ENCODE measurements at places on chromosomes 1 and 21.

DNA sequence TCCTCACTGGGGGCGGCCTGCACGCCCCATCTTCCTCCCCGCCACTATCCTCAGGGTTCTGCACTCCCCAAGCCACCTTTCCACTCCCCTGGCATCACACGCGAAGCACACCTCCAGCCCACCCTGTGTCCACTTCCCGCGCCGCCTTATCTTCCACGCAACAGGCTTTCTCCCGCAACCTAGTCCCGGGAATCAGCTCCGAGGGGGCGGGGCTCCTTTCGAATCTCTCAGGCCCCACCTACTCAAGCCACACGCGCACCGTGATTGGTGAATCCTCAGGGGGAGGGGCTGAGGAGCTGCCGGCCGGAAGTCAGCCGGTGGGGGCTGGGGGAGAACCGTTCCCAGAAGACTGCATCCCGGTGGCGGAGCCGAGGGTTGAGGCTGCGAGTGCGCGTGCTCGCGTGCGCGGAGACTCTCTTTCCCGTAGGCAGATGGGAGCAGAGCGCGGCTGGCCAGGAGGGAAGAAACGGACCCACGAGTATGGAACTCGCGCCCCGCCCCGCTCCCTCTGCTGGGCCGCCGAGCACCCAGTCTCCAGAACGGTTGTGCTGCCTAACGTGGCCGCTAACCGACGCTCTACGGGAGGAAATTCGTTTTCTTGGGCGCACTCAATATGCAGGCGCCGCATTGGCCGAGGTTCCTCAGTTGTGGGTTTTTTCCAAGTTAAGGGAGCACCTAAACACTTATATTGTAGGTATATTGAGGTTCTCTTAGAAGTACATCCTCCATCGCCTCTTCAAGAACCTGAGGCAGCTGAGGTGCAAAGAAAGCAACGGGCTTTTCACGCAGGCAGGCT lies at the start of gene PSRC1:
PSRC1 (minus strand) TSS at position 194 of the 796 bp plus-strand sequence.
- DNase-seq, result peak; percentile 98

DNA sequence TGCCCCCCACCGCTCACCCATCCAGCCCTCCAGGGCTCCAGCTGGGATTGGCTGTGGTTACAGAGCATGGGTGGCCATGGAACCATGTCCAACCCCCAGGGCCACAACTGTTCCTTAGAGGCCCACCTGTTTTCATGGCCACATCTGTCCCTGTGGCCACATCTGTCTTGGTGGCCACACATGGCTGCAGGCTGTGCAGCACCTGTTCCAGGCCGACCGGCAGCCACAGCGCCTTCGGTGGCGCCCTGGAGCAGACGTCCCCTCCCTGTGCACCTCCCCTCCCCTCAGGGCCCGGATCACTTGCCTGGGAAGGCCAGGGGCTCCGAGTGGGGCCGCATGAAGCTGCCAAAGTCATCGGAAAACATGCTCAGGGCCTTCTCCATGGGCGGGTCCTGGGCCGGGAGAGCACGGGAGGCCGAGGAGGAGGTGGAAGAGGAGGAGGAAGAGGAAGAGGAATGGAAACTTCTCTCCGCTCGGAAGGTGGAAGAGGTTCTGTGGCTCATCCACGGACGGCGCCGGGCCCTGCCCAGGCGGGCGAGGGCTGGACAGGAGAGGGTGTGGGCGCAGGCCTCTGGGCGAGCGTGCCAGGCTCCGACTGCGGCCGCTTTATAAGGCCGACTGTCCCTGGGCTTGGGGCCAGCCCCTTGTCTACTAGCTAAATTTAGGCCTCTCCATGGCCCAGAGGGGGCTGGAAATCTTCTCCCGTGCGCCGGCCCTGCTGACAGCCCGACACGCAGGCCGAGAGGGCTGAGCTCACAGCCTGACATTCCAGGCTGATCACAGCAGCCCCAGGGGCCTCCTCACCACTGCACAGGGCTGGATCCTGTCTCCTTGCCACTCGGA lies at the start of gene HSPB7:
HSPB7 (minus strand) TSS at position 583 of the 843 bp plus-strand sequence; CDS start at position 503, 80 bp downstream.
- no peak for DNase-seq

DNA sequence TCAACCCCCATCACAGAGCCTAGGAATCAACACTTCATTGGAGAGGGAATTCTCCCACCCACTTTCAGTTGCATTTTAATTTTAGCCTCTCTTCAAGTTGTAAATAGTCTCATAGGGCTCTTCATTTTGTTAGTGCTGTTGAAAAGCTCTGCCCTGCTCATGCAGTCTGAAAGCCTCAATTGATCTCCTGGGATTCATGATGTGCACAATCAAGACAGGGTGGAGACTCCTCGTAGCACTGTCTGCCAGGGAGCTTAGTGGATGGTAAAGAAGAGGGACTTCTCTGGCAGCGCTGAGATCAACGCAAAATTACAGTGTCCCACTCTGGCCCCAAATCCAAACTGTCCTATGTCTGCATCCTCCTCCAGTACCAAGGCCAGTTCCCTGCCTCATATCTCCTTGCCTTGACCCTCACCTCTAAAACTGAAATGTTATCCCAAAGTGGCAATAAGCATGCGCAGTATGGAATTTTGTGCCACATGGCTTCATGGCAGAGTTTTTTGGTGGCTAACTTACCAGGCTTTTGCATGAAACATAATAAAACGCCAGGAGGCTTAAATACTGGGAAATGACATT lies 282.2 kb downstream of the CACNA1E start:
- DNase-seq, result no peak

- DNase-seq, result no peak
Measured at GRCh38 chr1:46718340-46718726, 581 bp downstream of the EFCAB14 start.

DNA sequence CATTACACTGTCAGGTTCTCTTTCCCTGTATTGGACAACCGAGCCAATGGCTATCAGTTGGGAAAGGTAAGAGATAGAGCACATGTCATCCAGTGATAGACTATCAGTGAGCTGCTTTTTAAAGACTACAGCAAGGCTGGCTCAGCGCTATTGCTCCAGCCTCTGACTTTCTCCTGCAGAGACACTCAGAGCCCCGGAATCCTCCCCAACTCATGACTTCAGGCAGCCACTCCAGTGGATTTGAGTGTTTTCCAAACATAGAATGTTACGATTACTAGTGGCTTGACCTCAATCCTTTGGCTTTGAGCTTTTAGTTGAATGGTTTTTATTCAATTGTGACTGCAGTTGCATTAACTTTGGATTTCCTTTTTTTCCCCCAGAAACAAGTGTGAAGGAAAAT lies 331.9 kb downstream of the DISC1 start:
- no peak for DNase-seq

DNA sequence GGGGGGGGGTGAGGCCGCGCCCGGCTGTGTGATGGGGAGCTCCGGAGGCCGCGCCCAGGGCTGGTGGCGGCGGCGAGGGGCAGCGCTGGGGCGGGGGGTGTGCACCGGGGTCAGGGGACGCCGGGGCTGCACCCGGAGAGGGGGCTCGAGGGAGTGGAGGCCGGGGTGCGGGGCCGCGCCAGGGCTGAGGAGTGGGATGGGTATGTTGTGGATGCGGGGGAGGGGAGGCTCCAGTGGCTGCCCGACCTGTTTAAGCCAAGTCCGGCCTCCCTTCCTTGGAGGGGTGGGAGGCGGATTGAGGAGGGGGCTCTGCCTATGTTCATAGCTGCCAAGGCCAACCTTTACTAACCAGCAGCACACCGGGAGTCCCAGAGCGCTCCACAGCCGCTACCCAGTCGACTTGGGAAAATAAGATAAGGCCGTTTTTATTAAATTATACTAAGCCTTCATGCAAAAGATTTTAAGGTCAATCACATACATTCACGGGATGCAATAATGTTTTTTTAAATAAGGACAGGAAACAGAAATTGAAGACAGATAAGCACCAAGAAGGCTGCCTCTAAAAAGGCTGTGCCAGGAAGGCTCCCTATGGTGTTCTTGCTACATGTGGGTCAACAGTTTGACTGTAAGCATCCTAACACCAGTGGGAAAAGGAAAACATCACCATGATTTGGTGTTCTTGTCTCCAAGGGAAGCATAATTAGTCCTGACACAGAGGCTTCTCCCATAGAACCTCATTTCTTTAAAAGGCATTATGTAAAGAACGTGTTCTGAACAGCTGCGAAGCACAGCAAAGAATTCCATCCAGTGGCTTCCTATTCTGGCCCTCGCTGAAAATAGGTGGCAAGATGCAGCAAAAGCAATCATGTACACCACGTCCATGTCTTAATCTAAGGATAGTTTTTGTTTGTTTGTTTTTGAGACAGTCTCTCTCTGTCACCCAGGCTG lies 626 bp upstream of the HLCS start:
- no peak for DNase-seq

DNA sequence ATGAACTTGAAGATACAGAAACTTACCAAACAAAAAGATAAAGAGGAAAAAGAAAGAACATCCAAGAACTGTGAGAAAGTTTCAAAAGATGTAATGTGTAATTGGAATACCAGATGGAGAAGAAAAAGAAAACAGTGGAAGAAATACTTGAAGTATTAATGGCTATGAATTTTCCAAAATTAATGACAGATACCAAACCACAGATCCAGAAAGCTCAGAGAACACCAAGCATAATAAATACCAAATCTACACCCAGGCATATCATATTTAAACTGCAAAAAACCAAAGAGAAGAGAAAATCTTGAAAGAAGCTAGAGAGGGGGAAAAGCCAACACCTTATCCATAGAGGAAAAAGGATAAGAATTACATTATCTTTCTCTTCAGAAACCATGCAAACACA lies 136.4 kb downstream of the CLIC6 start:
- DNase-seq, result no peak

DNA sequence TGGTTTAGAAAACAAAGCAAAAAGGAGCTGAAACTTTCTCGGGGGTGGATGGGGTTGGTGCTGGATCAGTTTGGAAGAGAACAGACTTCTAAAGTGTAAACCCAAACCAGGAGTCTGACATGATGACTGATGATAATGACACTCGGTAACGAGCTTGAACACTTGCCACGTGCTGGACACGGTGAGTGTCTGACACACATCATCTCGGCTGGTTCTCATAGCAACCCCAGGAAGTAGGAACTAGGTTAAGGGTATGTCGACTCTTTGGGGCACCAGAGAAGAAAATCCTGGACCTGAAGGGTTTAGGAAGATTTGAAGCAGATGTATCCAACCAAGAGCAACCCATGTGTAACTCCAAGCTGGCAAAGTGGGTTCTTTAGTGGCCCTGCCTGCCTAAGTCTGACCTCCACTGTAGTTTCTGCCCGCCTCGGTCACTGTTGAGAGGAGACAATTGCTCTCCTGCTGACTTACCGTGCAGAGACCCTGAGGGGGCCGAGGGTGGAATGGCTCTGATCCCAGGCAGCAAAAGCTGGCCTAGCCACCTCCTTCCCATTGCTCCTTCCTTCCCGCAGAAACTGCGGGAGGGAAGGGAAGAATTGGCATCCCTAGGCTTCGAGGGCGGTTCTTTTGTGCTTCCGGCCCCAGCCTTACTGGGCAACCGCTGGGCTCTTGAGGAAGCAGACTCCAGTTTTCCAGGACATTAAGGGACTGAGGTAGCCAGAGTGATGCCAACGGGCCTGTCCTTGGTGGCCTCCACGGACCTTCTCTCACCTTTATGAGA lies 156.0 kb downstream of the TOMM20 start:
- no peak for DNase-seq

DNA sequence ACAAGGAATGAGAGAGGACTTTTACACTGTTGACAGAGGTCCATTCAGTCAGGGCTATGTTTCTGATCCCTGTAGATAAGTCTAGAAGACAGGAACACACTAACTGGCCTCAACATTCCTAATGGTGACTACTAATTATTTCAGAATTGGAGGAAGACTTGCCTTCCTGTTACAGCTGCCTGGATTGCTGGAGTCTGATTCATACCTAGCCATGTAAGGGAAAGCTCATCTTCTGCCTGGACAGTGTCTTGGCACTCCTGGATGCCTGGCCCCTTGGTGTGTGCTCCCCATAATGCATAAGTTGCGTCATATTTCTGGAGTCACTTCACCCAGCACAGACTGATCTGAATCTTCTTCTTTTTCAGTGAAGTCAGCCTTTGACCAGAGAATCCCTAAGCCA lies 326.0 kb upstream of the RUNX1 start:
- DNase-seq, result no peak

GRCh38 chr1:108881369-108881768 lies 4.6 kb downstream of the GPSM2 start:
- DNase-seq, result no peak

- no peak for DNase-seq
Measured at GRCh38 chr21:42165901-42166300, 53.0 kb upstream of the ABCG1 start.

DNA sequence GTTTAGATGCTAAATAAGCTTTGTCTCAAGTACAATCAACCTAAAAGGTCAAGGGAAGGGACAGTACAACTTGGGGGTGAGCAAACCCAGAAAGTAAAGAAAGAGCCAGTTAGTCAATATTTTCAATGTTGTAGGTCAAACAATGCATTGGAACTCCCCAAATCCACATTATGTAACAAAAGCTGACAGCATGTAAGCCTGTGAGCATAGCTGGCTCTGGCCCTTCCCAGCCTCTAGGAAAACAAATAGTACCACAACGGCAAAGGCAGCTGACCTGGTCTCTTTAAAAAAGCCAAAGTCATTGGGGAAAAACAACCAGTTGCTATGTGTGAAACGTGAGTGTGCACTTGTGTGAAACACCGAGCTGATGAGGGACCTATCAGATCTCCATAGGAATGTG lies 3.4 kb downstream of the CBR1 start:
- DNase-seq, result no peak

DNA sequence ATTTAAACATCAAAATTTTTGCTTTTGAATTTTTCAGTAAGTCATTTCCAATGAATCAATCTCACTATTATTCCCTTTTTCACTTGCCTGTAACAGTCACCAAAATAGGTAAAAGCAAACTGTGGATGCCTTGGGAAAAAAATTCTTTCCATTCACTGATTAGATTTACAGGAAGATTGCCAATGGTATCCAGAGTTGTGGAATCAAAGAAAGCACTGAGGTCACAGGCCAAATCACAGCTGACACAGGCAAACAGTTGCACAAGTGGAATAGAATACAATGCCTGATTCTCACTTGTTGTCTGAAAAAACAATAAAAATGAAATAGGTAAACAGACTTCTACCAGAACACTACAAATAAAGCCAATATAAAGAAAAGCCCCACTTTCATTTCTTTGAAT lies 48.4 kb downstream of the LTN1 start:
- DNase-seq, result no peak

- DNase-seq, result no peak
Measured at GRCh38 chr1:116671072-116671760, 3.7 kb upstream of the IGSF3 start.

GRCh38 chr1:239434181-239434580 lies 47.8 kb downstream of the CHRM3 start:
- DNase-seq, result no peak

DNA sequence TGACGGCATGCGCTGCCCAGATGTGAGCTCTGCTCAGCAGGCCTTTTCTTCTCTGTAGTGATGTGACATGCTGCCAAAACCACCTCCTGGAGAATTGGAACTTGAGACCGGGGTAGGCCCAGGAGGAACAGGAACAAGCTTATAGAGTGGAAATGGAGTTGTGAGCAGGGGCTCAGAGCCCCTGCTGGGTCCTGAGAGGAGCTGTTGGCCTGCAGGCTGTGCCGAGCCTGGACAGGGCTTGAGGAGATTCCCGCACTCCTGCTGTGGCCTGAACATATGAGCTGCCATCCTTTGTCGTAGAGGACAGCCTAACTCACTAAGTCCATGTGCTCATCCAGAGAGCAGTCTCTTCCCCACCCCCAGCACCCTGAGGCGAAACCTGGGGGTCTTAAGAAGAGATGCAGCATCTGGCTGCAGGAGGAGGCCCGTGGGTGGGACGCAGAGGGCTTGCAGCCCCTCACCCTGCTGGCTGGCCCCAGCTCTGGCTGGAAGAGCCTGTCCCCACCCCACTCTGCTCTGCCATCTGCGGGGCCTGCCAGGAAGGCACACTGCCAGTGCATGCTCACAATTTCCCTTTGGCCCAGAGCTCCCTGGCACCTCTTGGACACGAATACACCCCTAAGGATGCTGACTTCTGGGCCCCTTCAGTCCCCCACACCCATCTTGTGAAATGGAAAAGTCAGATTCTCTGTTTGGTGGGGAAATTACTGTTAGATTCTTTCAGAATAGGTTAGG lies 42.5 kb downstream of the PTPRF start:
- DNase-seq, result no peak

All from nucleus accumbens (tissue), 56 donors.